Smooth muscle cell of the brain vasculature (primary cell): ENCODE measurements at places on chromosomes 7 and 10.

GRCh38 chr10:64573623-64574325 is 1052.6 kb downstream of the REEP3 start:
- DNase-seq, result no peak

GRCh38 chr10:17021656-17022465 is 107.8 kb downstream of the CUBN start:
- DNase-seq, result no peak

- DNase-seq, result peak; percentile 28
Observed at GRCh38 chr10:178208-178607, 43.0 kb downstream of the ZMYND11 start.

- no peak for DNase-seq
Observed at GRCh38 chr10:61465901-61466632, 12.9 kb upstream of the TMEM26 start.

- no peak for DNase-seq
Observed at GRCh38 chr7:30906515-30907240, 5.0 kb upstream of the AQP1 start.

- no peak for DNase-seq
Observed at GRCh38 chr10:79434223-79434687, 11.2 kb downstream of the ZCCHC24 start.

DNA sequence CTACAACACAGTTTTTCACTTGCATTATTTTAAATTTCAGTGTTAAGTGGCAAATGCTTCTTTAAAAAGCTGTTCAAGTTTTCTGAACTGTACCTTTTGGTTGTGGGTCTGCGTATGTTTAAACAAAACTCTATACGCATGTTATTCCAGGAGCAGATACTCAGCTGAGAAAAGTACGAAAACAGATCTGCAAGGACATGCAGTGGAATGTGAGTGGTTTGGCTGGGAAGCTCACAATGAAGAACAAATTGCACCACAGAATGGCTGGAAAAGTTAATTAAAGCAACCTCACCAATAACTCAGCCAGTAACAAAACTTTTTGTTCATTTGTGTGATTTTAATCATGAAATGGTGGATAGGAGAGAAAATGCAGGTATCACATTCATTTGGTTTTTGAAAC is 17.6 kb downstream of the GLI3 start:
- DNase-seq, result no peak

DNA sequence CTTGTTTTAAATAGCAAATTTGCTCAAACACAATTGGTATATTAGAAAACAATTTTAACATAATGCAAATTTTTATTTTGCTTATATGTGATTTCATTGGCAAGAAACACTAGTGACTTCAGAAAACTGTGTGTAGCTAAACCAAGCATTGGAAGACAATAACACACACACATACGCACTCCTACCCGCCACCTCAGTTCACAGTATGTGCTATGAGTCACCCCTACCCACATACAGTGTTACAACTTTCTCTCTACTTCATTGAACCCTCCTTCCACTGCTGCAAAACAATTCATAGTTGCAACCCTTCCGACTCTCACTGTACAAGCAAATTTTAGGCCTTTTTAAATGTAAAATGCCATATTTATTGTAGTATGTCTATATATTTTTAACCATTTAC is 119.9 kb upstream of the THSD7A start:
- no peak for DNase-seq

DNA sequence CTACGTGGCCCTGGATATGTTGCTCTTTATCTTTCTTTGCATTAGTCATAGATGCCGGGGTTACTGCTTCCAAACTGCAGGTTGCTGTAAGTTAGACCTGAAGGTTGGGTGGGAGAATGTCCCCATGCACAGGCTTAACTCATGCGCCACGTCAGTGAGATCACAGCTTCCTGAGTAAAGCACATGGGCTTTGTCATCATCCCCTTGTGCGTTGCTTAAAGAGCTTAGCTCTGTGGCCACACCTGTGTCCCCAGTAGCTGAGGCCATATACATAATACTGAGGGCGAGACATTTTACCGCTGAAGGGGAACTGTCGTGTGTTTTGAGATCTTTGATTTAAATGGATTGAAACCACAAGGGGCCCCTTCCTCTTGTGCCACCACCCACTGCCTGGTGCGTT is 45.8 kb upstream of the BTBD16 start:
- DNase-seq, result no peak

DNA sequence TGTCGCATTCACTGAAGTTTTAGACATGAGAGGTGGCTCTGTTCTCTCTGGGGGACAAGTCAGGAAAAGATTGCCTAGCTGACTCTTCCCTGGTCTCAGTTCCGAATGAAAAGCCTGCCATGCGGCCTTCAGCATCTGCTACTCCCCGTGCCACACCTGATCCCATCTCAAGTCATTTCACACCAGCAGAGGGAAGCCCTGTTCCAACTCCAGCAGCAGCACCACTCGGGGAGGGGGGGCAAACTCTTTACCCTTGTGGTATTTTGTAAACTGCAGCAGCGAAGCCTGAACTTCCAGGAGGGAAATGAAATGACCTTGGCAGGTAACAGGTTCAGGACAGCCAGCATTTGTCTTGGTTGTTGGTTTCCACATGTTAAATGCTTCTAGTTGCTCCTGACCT is 13.8 kb downstream of the LRRC4 start:
- no peak for DNase-seq

DNA sequence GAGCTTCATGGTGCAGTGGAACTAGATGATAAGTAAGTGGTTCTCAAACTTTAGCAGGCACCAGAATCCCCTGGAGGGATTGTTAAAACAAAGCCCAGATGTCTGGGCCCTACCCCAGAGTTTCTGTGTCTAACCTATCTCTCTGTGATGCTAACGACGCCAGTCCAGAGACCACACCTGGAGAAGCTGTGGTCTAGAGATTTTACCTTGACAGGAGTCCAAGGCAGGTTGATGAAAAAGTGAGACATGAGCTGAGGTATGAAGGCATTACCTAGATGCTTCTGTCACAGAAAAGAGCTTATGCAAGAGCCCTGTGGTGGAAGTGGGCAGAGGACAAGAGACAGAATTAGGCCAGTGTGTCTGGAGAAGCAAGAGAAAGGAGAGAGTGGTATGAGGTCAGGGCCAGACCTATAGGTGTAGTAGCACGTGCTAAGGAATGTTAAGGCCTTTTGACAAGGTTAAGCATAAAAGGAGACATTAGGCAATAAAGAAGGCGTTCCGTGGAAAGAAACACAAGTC is 184.3 kb upstream of the TCF7L2 start:
- no peak for DNase-seq

DNA sequence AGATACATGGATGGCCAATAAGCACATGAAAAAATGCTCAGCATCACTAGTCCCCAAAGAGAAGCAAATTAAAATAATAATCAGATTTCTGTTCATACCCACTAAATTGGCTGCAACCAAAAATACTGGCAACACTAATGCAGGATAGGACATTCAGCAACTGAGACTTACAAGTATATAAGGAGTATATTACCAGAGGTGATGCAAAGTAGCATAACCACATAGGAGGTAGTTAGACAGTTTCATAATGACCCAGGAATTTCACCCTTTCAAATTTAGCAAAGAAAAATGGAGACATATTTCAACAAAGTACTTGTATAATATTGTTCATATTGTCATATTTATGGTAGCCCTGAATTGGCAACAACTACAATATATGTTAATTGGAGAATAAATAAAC is 727.8 kb downstream of the GRID1 start:
- no peak for DNase-seq

DNA sequence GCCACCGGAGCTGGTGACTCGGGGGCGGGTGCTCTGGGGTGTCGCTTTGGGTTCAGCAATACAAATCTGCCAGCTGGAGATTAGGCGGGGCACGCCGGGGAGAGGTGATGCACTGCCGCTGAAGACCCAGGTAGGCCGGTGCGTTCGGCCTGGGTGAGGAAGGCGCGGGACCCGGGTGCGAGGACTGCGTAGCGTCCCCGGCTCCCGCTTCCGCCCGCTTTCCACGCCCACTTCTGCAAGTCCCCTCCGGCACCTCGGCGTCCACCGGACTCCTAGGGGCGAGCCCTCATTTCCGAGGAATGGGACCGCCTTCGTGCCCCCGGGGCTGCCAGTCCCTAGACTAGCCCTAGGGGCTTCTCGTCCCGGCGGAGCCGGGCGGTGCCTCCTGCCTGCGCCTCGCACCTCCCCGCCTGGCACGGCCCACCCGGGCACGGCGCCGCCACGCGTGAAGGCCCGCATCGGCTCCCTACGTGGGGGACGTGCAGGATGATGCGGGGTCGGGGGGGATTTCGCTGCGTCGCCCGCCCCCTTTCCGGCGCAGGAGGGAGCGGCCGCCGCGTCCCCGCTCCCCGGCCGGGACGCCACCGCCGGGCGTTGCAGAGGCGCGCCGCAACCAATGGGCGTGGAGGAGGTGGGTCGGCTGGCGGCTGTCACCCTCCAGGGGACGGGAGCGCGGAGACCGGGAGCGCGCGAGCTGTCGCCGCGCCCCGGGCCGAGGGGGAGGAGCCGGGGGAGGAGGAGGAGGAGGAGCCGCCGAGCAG is 40.0 kb downstream of the HK1 start:
- DNase-seq, result no peak

DNA sequence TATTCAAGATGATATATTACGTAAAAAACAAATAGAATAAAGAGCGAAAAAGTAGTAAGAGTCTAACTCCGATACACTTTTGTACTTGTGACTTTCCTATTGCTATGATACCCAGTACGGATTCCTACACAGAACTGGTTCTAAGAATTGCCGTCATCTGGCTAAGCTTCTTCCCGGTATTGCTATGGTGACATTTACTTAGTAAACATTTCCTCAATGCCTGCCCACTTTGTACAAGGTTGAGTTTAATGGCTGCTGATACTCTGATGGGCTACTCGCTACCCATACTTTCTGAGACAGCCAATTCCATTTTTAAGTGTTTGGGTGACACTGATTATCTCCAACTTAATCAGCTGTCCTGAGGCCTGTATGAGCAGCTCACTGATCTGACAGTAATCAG is 55.6 kb downstream of the OSBPL3 start:
- DNase-seq, result no peak

- DNase-seq, result no peak
Observed at GRCh38 chr7:5361446-5362127, 62.0 kb downstream of the TNRC18 start.

DNA sequence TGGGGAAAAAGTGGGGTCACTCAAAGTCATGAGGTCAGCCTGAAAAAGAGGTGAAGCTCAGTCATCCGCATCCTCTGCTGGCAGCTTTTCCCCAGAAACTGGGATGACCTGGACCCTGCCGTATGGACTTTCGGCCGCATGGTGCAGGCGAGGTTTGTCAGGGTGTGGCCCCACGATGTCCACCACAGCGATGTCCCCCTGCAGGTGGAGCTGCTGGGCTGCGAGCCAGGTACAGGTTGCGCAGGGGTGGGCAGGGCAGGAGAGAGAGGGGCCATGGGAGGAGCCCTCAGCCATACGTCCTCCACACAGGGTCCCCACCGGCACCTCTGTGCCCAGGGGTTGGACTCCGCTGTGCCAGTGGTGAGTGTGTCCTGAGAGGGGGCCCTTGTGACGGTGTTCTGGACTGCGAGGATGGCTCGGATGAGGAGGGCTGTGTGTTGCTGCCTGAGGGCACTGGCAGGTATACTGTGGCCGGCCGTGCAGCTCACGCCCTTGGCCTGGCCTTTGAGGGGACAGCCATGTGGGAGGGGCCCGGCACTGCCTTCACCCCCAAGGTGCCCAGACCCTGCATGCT is 23.0 kb upstream of the ZNF467 start:
- DNase-seq, result no peak

- no peak for DNase-seq
Observed at GRCh38 chr10:84340187-84340586, 11.8 kb downstream of the CCSER2 start.

GRCh38 chr10:129844216-129844766 is 119.8 kb downstream of the EBF3 start:
- no peak for DNase-seq

GRCh38 chr10:93752761-93753160 is 5.0 kb upstream of the LGI1 start:
- no peak for DNase-seq

DNA sequence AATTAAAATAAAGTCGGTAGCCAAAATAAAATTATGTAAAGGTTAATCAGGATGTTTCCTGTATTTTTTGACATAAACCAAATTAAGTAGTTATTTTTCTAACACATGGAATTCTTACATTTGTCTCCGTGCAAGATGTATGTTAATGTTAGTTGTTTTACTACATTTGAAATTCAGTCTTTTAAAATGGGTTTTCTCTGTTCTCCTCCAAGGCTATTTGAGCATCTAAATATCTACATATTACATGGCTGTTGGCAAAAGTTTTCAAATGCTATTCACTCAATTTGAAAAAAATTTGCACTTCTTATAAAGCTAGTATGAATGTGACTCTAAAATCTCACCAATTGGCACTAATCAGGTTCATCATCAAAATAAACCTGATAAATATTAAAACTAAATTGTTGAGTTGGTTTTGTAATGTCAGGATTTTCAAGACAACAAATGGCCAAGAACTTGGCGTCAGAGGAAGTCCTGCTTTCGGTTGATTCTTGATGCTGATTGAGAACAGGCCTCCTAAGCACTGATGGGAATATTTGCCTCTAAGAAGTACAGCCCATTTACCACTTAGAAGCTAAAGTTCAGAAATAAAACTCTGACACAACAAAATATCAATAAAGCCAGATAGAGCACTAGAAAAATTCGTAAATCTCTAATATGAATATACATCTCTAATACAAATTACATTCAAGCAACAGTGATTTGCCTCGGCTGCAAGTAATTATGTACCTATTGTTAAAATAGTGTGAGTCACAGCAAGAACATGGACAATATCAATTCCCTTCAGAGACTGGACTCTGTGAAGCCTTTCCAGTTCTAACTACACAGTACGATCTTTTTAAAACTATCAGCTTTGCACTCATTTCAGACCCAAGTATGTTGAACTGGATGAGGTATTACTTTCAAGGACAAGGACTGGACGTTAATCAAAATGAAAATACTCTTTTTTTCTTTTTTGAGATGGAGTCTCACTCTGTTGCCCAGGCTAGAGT is 733.1 kb upstream of the C7orf33 start:
- no peak for DNase-seq
